ENCODE measurements at places on chromosomes 16 and 17. TPM values are rescaled to one million over a fixed set of nuclear protein-coding genes. Genes with fewer than 3 reads are reported as not detected.

SLC16A6 gene
- total RNA-seq = 2.5 TPM

FN3K gene
- total RNA-seq = 8.1 TPM

CACNG3 gene
- not detected for total RNA-seq

LRRC37A gene
- 2.5 TPM for total RNA-seq

LGALS3BP gene
- 52.1 TPM for total RNA-seq

TGFB1I1 gene
- total RNA-seq = 20.2 TPM

VAT1L gene
- total RNA-seq = 2.4 TPM

AMZ2 gene
- total RNA-seq = 37.1 TPM

MYL11 gene
- 921 TPM for total RNA-seq

SETD6 gene
- 14.6 TPM for total RNA-seq

NEUROD2 gene
- not detected for total RNA-seq

RAC3 gene
- total RNA-seq = 15.6 TPM

HSF5 gene
- under 0.01 TPM for total RNA-seq

DNA sequence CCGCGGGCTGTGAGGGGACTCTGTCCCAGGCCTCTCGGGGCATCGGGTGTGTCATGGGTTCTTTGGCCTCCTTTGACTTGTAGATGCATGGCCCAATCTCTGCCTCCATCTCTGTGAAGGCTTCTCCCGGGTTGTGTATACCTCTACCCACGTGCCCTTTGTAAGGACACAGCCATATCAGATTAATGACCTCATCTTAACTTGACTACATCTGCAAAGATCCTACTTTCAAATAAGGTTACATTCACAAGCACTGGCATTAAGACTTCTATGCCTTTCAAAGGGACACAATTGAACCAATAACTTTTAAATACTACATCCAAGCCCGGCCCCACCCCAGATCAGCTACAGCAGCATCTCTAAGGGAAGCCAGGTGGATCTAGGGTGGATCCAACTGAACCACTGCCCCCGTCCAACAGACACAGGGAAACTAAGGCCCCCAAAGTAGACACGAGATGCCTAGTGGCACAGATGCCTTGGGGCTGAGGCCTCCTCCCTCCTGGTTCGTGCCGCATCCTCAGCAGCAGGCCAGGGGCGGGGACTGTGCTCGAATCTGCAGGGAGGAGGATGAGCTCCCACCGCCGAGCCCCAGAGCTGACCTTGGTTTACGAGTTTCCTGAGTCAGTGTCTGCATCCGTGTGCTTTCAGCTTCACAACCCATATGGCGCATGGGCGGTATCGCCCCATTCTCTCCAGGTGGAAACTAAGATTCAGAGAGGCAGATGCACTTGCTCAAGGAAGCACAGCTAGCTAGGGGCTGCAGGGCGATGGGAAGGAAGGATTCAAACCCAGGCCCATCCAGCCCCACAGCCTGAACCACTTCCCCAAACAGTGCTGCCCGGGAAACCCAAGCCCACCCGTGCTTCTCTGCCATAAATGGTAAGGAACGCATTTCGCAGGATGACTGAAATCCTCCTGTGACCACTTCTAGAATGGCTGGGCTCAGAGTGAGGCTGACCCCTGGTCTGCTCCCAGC is 353.3 kb downstream of the C16orf95 start:
- DNase-seq = no peak

GRCh38 chr16:89363621-89364393 is 126.6 kb downstream of the ANKRD11 start:
- DNase-seq = no peak

DNA sequence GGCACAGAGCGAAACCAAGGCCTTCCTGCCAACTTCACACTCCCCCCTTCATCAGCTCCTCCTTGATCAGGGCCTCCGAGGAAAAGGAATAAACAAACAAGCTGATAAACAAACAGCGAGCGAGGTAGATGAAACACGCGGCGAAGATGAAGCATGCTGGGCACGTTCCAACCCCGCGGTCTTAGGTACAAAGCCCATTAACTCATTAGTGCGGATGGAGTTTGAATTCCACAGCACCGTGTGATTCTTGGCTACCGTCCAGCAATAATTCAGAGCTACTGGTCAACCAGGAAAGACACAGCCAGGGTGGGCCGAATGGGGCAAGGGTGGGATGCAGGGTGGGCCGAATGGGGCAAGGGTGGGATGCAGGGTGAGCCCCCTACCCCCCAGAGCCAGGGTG is 67.3 kb downstream of the RBFOX3 start:
- no peak for DNase-seq

DNA sequence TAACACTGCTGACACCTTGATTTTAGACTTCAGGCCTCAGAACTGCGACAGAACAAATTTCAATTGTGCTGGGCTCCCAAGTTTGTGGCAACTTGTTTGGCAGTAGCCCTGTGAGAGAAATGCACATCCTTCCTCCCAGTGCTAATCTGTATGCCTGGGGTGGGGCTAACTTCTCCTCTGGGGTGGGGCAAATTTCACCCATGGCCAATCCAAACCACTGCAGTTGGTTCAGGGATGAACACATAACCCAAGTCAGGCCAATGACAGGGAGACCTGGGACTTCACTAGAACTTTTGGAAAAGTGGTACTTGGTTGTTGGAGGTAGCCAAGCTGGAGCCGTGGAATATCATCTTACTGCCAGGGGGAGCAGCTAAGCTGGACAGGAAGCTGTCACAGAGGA is 56.3 kb downstream of the ABCC6 start:
- no peak for DNase-seq

- DNase-seq = no peak
Observed at GRCh38 chr17:41308251-41308917, 725 bp downstream of the KRTAP16-1 start.

DNA sequence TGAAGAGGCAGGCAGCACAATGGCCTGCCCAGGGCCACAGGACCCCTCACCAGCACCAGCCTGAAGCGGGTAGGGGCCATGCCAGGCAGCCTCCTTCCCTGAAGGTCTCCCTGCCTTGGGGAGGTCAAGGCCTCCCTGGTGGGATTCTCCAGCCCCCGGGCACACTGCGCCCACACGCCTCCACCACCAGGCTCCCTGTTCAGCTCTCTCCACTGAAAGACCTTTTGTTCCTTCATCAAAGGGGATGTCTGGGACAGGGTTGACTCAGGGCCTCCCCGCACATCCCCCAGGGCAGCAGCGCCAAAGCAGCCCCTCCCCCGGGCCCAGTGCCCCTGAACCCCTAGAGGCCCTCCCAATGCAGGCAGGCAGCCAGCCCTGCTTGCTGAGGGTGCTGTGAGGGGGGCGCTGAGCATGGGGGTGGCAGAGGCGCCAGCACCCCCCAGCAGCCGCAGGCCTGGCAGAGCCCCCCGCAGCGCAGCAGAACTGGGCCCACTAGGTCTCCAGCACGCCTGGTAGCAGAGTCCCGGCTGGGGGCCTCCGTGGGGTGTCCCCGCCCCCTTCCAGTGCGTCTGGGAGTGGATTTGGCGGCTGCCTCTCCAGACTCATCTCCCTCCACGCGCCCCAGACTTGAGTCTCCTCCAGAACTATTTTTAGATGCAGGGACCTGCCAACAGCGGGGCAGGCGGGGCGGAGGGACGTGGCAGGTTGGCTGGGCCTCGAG is 13.1 kb downstream of the BCAR1 start:
- DNase-seq = peak; percentile 59

DNA sequence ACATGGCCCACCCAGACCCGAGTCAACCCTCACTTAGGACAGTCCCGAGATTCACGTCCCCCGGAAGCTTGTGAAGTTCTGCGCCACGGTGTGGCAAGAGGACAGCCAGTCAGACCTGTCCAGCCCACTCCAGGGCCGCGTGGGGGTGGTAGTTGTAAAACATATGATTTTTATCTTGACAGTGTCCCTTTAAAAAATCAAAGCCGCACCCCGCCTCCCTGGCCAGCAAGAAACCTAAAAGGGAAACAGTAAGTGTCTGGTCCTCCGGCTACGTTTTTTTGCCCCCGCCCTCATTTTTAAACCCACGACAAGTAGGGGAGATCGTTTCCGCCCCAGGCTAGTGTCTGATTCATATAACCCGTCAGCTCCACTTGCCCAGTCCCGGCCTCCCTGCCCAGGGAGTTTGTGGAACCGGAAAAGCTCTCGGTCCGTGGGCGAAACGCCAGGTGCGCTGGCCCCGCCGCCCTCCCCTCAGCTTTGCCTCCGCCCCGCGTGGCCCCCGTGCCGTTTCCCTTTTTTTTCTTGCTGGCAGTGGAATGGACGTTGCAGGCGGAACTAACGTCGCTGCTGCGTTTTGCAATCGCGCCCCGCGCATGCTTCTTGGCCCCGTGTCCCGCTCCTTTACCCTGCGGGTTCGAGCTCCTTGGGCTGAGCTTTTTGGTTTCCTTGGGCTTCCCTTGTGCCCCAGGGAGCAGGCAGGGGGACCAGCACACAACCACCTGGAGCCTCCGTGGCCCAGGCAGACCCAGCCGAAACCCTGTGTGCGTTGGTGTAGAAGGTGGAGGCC is 13.3 kb upstream of the NUDT16L1 start:
- no peak for DNase-seq

- DNase-seq = no peak
Observed at GRCh38 chr17:32824334-32824733, 52.6 kb downstream of the MYO1D start.

- DNase-seq = no peak
Observed at GRCh38 chr16:15650698-15651171, 690 bp downstream of the NDE1 start.

GRCh38 chr17:82559566-82560251 is 40.2 kb downstream of the FOXK2 start:
- no peak for DNase-seq

GRCh38 chr16:86585821-86586611 is 7.7 kb downstream of the FOXL1 start:
- no peak for DNase-seq

DNA sequence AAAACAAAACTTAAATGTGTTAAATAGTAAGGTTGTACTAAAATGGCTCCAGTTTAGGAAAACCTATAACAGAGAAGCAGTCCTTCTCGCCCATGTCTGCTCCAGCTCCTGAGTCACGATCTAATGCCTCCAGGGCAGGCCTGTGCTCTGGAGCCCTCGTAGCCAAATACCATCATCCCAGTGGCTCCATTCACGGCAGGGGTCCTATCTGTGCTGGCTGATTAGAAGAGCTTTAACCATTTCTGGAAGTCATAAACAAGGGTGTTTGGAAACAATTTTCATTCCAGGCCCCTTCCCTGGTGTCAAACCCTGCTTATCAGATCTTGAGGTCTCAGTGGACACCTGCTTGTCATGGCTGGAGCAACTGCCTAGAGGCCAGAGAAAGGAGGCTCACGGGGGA is 336.9 kb downstream of the SOX9 start:
- no peak for DNase-seq

DNA sequence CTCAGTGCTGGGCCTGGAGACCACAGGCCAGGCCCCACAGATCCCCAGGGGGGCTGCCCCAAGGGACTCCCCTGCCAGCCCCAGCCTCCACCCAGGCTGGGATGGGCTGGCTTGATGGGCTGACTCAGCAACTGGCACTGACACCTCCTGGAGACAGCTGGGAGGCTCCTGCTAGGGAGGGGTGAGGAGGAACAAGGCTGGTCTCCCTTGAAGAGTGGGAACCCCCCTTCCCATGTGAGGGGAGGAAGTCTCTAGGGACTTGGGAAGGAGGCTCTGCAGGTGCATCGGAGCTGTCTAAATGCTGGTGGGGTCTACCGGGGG is 10.4 kb downstream of the NHERF1 start:
- DNase-seq = no peak

- DNase-seq = no peak
Observed at GRCh38 chr17:62927083-62927482, 39.0 kb upstream of the TANC2 start.

- DNase-seq = no peak
Observed at GRCh38 chr17:61335105-61335844, 64.4 kb upstream of the TBX2 start.

GRCh38 chr17:7296189-7296861 is 1.9 kb upstream of the YBX2 start:
- DNase-seq = no peak

- no peak for DNase-seq
Observed at GRCh38 chr17:19857640-19858039, 10.1 kb downstream of the ULK2 start.

DNA sequence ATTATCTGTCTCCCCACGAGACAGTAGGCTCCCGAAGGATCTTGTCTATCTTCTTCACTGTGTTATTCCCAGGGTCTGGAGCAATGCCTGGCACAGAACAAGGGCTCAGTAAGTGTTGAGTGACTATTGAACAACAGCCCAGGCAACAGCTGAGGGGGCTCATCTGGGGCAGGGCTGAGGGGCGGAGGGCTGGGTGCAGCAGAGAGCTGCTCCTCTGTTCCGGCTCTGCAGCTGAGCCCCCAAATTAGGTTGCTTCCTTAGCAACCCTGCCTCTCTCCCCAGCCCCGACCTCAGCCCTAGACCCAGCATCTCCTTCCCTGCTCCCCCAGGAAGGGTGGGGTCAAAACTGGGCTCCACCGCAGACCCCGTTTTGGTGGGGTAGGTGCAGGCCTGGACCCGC is 32.2 kb downstream of the ITGAE start:
- no peak for DNase-seq

- no peak for DNase-seq
Observed at GRCh38 chr17:67594115-67594880, 123.4 kb upstream of the NOL11 start.

DNA sequence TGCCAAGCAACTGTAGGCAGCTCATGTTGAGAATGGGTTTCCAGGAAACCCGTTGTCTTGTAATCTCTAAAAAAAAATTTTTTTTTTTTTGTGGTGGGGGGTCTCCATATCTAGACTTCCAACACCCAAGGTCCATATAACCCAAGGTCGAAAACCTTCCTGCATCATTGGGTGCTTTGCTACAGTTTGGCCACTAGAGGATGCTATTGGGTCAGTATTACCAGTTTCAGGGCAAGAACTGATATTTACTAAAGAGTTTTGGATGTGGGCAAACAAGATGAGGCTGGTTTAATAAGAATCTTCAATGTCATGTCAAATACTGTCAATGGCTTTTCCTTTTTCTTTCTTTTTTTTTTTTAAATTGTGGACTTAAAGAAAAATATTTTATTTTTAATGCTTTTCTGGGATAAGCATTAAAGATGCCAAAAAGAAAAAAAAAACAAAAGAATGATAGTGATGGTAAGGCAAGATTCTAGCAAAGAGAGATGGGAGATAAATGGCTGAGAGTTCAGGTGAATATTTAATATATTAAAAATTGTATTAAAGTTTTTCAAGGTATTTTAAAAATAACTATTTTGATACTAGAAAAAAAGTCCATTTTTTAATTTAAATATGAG is 62.2 kb downstream of the DHRS7C start:
- peak; percentile 53 for DNase-seq

All from skin of body (tissue), 3 donors.